ENCODE measurements at places on chromosomes 16 and 17. TPM values are rescaled to one million over a fixed set of nuclear protein-coding genes. Genes with fewer than 3 reads are reported as not detected.

KIF2B gene
- total RNA-seq: not detected

HOXB1 gene
- total RNA-seq: under 0.01 TPM

TNFRSF13B gene
- total RNA-seq: not detected

FOXC2 gene
- not detected for total RNA-seq

CDH16 gene
- total RNA-seq: 1.8 TPM

PYDC1 gene
- not detected for total RNA-seq

GRCh38 chr17:50560931-50561745 lies 623 bp downstream of the CACNA1G start:
- DNase-seq: no peak

GRCh38 chr17:55705847-55706246 lies 16.8 kb downstream of the TMEM100 start:
- DNase-seq: peak; percentile 88

- DNase-seq: peak; percentile 93
Measured at GRCh38 chr17:40909351-40909750, 24.3 kb upstream of the KRT20 start.

- no peak for DNase-seq
Measured at GRCh38 chr17:17077861-17078732, 35.8 kb downstream of the MPRIP start.

DNA sequence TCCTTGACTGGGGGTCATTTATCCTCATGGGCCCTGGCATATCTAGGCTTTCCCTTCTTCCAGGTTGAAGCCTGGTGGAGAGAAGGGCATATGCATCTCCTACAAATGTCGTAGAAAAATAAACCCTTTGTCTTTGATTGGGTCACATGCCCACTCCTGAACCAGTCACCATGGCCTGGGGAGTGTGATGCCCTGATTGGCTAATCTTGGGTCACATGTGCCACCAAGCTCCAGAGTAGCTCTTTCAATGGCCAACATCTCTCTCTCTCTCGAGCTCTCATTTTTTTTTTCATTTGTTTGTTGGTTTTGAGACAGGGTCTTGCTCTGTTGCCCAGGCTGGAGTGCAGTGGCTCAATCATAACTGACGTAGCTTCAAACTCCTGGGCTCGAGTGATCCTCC lies 5.6 kb upstream of the XPO6 start:
- no peak for DNase-seq

GRCh38 chr17:19614900-19615299 lies 33.7 kb upstream of the ALDH3A2 start:
- DNase-seq: no peak

DNA sequence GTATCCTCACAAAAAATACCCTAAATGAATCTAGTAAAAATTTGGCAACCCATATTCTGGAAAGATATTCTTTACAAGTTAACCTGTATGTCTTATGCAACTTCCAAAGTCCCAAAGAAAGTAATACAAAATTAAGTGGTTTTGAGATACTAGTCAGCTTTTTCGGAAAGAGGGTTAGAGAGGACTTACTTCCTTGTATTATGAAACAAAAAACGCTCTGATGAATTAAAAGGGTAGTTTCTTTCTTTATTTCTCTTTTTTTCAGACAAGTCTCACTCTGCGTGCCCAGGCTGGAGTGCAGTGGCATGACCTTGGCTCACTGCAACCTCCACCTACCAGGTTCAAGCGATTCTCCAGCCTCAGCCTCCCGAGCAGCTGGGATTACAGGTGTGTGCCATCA lies 51.6 kb downstream of the KANSL1 start:
- no peak for DNase-seq

DNA sequence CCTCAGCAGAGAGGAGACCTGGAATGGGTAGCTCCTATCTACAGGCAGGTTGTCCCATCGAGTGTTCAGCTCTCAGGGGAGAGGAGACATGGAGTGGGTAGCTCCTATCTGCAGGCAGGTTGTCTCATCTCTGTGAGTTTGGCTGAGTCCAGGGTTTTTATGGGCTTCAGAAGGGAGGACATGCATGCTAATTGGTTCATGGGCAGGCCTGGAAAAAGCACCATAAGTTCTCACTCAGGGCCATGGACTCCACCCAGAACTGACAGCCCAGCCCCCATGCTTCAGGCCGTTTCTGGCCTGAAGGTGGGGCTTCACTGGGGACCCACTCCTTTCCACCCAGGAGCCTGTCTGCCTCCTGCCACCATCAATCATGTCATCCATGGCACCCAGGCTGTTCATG lies 84.0 kb downstream of the CYB561 start:
- DNase-seq: no peak

GRCh38 chr16:66036184-66036583 lies 330.3 kb upstream of the CDH5 start:
- no peak for DNase-seq

DNA sequence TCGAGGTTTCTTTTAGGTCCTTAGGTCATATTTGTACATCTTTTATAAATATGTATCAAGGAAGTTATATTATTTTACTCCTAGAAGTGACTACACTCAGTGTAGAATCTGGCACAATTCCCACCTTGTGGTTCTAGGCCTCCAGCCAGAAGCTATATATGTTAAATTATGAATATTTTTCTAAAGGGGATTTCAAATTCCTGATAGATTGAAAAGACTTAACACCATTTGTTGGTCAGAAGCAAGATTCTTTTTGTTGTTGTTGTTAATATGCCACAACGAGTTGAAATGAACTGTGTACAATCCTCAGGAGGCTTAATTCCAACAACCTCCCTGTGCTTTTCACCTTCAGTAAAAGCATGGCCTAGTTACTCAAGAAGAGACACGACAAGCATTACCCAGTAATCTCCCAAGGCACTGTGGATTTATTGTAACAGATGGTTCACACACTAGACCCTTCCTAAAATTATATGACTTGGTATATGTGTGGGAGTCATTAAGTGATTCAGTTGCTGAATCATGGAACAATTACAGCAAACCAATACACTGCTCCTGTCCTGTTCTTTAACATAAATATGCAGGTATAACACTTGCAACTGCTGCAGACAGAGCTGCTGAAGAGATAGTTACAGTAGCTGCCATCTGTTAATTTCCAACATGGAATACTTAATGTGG lies 964.4 kb upstream of the GOT2 start:
- DNase-seq: peak; percentile 0

GRCh38 chr17:6948562-6948961 lies 47.3 kb upstream of the ALOX12 start:
- no peak for DNase-seq

DNA sequence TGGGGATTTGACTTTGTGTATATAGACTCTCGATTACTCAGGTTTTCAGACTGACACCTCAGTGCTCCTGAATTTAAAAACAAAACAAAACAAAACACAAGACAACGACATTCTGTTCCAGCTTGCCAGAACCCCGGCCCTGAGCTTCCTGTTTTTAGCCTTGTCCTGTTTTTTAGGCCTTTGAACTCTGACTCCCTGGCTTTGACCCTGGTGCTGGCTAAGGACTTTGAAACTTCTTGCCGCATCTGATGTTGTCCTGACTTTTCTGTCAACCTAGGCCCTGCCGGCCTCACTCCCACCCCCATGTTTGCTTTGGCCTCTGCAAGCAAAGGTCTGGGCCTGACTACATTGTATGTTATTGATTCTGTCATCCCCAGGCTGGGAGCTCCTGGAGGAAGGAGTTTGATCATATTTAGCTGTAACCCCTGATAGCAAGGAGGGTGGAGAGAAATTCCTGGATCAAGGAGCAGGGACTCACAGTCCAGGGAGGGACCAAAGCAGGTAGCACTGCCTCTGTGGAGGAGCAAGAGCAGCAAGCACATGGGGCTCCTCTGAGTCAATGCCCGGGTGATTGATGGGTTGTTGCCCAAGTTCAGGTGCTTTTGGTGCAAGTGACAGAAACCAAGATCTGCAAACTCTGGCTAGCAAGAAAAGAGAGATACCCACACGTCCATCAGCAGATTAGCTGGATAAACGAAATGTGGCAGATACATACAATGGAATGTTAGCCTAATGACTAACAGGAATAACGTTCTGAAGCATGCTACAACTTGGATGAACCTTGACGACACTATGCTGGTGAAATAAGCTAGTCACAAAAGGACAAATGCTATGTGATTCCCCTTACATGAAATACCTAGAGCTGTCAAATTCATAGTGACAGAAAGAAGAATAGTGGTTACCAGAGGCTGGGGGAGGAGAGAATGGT lies 7.7 kb downstream of the CCL16 start:
- DNase-seq: peak; percentile 95

DNA sequence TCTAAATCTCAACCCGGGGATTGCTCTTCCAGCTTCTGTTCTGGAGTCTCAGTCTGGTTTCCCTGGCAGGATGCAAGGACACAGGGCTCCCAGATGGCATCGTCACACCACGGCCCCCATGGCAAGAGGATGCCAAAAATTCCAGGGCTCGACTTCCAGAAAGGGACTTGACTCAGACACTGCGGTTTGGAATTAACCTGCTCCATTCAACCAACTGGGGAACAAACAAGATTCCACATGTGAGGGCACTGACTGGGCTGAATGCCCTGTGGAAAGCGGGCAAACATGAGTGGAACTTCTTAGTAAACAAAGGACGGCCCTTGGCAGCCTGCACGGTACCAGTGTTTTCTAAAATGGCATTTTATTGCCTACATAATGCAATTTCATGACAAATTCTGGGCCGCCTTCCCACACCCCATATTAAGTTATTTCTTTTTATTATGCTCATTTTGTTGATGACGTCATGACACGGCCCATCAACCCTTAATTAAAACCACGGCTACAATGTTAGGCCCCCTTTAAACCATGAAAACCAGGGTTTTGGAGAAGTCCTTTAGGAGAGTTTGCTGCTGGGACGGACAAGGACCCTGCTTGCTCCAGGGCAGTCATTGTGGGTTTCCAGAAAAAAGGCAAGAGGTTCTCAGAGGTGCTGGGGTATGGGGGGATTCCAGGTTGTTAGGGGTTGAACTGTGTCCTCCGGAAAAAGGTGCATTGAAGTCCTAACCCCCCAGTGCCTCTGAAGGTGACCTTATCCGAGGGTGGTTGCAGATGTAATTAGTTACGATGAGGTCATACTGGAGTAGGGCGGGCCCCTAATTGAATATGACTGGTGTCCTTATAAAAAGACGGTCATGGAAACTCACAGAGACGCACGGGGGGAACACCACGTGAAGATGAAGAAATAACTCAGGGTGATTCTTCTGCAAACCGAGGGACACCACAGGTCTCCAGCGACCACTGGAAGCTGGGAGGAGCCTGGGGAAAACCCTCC lies 205.6 kb downstream of the FOXL1 start:
- peak; percentile 91 for DNase-seq

DNA sequence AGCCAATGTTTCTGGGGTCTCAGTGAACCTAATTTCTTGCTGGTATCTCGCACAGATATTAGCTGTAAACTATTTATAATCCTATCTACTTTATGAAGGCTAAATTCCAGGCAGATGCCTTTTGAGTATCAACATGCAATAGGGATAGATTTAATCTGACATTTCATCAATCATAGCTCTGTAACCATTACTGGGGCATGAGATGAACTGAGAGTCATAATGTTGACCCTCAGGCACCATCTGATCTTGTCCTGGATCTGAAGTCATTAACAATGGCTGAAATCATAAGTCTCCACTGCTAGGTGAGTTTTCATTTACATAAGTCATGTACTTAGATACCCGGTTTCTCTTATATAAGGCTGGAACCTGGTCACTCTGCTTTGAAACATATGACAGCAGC lies 3.6 kb downstream of the PMFBP1 start:
- DNase-seq: no peak

DNA sequence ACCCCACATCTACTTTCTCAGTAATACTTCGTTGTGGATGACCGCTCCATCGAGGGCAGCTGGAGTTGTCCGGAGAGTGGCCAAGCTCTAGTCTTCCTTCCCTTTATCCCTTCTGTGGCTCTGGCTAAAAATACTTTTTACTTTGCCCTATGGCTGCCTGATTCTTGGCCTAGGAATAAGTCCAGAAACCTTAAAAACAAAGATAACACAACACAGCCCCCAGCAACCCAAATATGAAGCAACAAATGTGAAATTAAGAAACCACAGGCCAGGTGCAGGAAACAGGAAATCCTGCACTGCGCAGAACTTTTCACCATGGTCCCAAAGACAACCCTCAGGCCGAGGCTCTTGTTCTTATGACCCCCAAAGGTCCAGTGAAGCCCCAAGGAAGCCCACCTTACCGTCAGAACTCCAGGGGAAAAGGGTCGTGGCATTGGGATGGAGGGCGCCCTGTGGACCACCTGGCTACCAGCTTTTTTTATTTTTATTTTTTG lies 26.0 kb downstream of the TK2 start:
- no peak for DNase-seq
